ENCODE measurements at places on chromosomes 3 and 15. TPM values are rescaled to one million over a fixed set of nuclear protein-coding genes. Genes with fewer than 3 reads are reported as not detected.

The MUSTN1 gene
- total RNA-seq, result 59.7 TPM

GRCh38 chr3:112302881-112303763 is 9.1 kb upstream of the SLC9C1 start:
- DNase-seq, result no peak

The MAP3K13 gene
- total RNA-seq, result 12.7 TPM

DNA sequence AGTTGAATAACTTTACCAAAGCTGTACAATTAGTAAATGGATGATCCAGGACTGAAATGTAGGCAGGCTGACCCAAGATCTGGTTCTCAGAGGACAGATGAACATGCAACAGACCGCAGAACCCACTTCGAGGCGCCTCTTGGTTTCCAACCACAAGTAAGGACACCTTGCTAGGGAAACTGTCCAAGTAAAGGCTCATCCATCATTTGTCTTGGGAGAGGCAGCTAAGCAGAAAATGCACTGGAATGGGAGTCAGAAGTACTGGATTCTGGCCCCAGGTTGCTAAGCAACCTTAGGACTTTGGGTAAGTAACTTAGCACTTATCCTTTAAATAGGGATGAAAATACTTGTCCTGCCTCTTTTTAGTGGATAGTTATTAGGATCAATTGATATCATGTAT is 366.3 kb upstream of the LRRC3B start:
- no peak for DNase-seq

DNA sequence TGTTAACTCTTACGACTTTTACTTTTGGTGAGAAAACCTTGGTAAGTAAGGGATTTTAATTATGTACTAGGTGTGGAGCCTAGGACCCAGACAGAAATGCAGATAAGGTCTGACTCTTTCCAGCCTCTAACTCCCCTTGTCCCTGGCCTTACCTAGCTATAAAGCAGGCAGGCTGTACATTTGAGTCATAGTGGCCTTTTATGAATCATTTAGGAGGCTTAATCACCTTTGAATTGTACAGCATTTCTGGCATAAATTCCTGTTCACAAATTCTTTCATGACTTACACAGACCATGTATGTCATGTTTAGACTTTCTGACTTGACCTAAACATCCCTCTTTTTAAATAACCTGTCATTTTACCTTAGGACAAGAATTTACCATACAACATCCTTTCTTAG is 47.4 kb downstream of the CHCHD4 start:
- DNase-seq, result no peak

Data from tibial nerve (tissue), 4 donors.